ENCODE measurements at places on chromosomes 6 and 20.

GRCh38 chr6:15577550-15578171 is 85.2 kb downstream of the DTNBP1 start:
- peak; percentile 81 for ATAC-seq

- ATAC-seq, result no peak
Observed at GRCh38 chr6:43738877-43739641, 31.0 kb upstream of the VEGFA start.

GRCh38 chr6:42038163-42038562 is 12.2 kb upstream of the TAF8 start:
- ATAC-seq, result no peak

- no peak for ATAC-seq
Observed at GRCh38 chr6:48670546-48670945, 559.5 kb upstream of the PTCHD4 start.

DNA sequence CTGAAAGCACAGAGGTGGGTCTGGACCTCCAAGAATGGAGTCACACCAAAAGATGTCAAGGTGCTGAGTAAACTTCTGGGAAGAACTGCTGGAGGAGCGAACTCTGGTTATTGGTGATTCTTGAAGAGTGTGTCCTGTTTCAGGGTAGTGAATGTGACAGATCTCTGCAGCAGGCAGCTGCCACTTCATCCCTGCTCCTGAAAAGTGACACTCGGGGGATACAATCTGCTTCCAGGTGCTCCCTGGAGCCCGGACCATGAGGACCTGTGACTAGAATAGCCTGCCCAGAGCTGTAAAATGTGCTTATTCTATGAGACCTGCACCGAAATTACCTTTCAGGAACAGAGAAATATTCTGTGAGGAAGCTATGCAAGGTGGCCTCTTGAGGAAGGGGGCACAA is 191.1 kb downstream of the FOXC1 start:
- ATAC-seq, result no peak

DNA sequence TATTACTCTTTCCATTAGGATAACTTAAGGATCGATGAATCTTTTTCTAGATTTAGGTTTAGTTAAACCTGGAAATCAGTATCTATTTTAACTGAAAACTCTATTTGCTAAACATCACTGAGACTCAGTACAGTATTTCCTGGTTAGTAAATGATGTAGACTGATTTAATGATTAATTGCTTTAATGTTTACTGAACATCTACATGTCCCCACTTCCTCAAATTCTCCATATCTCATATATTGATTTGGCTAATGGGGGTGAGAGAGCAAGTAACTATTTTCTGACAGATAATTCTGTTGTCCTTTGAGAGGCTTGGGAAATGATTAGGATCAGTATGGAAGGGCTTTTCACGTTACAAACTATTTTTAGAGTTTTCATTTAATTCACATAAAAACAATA is 10.3 kb downstream of the MKKS start:
- ATAC-seq, result no peak

DNA sequence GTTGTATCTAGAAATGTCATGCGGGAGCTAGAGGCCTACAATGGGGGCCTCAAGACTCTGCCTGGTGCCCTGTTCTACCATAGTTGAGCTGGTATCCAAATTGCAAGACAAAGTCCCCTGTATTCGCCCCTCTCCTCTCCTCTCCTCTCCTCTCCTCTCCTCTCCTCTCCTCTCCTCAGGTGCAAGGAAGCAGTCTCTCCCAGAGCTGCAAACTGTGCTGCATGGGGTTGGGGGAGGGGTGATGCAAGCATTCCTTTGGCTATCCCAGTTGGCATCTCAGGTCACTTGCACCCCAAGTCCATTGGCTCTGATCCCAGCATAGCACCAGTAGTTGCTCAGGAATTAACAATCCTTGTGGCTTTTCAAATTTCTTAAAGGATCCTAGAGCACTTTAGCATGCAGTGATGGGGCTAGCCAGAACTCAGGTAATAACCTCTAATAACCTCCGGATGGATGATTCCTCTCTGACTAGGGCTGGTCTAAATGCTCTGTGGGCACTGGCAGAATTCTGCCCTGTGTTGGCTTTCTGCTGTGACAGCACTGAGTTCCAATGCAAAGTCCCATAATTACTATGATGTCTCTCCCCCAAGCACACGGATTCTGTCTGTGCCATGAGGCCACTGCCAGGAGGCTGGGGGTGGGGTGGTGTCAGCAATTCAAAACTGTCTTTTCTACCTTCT is 35.3 kb downstream of the TAF11 start:
- no peak for ATAC-seq

- ATAC-seq, result peak; percentile 61
Observed at GRCh38 chr6:25312703-25313102, 33.5 kb downstream of the CARMIL1 start.

- ATAC-seq, result no peak
Observed at GRCh38 chr6:72850469-72850868, 228.6 kb downstream of the KCNQ5 start.

- ATAC-seq, result peak; percentile 85
Observed at GRCh38 chr6:55636406-55637102, 57.6 kb upstream of the HMGCLL1 start.

DNA sequence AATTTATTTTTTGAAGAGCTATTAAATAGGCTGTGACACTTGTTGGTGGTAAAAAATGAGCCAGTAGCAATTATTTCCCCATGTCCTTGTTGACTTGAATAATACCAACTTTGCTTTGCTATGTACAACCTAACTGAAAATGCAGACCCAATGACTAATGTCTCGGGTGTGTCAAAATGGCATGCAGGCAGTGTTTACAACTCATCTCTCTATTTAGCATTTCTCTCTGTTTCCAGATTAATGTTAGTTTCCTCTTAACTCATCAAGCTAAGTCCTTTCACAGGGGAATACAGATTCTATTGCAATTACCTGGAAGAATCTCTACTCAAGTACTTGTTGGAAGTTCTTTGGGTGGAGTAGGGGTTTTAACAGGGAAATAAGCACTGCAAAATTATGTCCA is 504.4 kb downstream of the BCKDHB start:
- peak; percentile 72 for ATAC-seq

DNA sequence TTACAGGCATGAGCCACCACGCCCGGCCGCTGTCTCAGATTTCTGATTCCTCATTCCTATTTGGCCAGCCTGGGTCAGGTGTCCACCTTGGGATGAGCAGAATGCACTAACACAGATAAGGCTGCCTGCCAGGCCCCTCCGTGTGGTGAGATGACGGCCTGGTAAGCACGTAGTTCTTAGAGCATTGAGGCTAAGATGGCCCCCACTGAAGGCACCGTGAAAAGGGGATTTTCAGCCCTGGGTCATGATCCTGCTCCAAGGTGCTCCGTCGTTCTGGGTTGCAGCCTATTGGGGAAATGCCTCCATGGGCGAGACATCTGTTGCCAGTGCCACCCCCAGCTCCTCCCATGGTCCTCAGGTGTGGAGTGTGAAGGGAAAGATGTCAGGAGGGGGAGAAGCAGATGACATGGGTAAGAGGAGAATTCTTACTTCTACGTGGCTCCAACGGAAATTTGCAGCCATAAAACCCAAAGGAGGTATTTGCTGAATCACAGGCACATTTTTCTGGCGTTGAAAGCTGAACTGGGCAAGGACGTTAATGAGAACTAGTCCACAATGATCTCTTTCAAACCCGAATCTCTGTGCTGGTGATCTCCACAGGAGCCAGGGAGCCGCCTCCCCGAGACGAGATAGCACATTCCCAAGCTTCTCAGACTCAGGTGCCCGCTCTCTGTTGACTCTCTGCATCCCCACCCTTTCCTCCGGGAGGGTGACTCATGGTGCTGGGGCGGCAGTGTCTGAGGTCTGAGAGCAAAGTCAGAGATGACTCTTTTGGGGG is 34.0 kb upstream of the BMP6 start:
- peak; percentile 83 for ATAC-seq

GRCh38 chr6:48615041-48615440 is 504.0 kb upstream of the PTCHD4 start:
- peak; percentile 65 for ATAC-seq

DNA sequence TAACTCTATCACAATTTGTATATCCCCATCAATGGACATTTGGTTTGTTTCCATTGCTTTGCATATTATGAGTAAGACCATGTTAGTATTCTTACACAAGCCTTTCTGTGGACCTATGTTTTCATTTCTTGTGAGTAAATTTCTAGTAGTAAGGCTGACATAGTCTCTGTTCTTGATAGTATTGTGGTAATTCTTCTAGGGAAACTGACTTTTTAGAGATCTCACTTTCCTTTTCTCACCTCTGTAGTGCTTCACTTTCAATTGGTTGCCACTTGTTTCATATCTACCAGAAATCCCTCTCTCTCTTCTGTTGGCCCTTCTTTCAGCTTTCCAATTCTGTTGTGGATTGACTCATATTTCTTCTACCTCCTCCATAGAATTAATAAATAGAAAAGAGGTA is 8.5 kb downstream of the ISM1 start:
- ATAC-seq, result no peak

GRCh38 chr20:63963348-63963741 is 6.4 kb downstream of the ZNF512B start:
- ATAC-seq, result peak; percentile 4

GRCh38 chr20:35226126-35226883 is at the start of gene MMP24:
Gene MMP24, plus strand, starts transcription at chr20:35226690. Its CDS starts 49 bp downstream, at chr20:35226739.
- ATAC-seq, result no peak

- no peak for ATAC-seq
Observed at GRCh38 chr6:11270030-11271027, 37.9 kb upstream of the NEDD9 start.
